ENCODE measurements at places on chromosomes 3 and 15.

- no peak for DNase-seq
Observed at GRCh38 chr3:161689584-161690298, 193.1 kb downstream of the OTOL1 start.

- no peak for DNase-seq
Observed at GRCh38 chr3:168080022-168080421, 15.7 kb downstream of the GOLIM4 start.

DNA sequence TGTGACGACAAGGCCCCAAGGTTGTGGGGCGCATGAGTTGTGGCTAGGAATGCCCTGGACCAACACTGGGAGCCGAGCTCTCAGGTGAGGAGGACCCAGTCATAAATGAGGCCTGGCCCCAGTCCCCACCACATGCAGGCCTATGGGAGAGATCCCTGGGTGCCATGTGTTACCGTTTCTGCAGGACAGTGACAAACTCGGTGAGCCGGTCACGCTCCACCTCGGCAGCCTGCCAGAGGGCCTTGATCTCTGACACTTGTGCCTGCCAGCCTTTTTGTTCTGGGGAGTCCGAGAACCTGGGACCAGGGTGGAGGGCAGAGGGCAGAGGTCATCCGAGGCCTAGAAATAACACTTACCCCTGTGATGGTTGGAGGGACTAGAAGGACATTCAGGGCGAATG lies 27.7 kb upstream of the HHATL start:
- DNase-seq, result no peak

- DNase-seq, result no peak
Observed at GRCh38 chr3:18649666-18650363, 224.7 kb upstream of the SATB1 start.

DNA sequence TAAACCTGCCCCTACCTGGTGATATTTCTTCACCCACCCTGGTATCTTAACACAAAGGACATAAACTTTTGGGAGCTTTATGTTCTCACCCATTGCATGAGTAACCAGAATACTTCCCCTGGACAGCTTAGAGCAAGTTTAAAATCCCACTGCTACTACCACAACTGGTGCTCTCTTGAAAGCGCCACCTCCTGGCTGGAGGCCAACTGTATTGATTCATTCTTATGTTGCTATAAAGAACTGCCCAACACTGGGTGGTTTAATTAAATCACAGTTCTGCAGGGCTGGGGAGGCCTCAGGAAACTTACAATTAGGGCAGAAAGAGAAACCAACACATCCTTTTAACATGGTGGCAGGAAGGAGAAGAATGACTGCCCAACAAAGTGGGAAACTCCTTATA lies 592.4 kb downstream of the EPHA3 start:
- DNase-seq, result peak; percentile 11

- peak; percentile 83 for DNase-seq
Observed at GRCh38 chr3:174016186-174016585, 618.6 kb downstream of the NLGN1 start.

DNA sequence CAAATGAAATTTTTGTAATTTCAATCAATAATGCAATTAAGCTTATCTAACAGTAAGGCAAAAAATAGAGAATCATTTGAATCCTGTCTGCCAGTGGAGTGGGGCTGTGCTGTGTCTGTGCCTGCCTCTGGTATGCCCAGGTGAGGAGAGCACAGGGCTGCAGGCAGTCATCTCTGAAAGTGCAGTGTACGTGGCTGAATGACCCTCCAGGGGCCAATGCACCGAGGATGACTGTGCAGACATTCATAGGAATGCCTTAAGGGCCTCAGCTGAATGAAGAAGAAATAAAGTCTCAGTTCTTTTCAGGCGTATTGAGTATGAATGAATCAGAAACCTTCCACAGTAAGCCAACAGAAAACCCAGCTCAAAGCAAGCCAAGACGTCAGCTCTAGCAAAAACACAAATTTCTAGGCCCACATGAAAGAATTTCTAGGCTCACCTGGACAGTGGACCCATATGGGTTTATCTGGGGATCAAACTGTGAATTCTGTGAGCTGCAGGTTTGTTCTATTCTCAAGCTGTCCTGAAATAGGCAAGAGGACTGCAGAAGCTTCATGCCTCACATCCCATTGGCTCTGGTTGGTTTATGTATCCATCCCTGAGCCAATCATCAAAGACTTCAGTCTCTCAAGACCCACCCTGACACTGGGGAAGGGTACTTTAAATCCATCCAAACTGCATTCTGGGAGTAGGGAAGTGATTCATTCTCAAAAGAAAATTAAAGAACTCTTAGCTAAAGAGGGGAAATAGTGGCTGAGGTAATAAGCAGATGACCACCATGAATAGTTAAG lies 123.4 kb downstream of the SSR3 start:
- DNase-seq, result peak; percentile 81

DNA sequence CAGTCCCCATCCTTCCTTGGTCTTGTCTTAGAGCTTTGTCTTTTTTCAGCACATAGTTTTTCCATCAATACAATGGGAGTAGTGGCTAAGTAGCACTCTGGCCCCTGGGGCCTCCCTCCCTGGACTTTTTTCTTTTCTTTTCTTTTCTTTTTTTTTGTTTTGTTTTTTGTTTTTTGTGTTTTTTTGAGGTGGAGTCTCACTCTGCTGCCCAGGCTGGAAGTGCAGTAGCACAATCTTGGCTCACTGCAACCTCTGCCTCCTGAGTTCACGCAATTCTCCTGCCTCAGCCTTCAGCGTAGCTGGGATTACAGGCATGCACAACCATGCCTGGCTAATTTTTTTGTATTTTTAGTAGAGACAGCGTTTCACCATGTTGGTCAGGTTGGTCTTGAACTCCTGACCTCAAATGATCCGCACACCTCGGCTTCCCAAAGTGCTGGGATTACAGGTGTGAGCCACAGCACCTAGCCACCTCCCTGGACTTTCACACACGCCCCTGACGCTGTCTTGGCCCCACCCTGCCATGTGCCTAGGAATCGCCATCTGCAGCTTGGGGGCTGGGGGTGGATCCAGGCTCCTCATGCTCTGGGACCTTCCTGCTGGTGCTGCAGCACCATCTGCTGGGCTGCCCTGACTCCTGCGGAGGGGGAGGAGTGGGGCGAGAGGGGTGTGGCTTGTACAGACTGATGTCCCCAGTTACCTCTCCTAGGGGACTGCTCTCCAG lies 2.8 kb downstream of the C15orf39 start:
- DNase-seq, result peak; percentile 95

DNA sequence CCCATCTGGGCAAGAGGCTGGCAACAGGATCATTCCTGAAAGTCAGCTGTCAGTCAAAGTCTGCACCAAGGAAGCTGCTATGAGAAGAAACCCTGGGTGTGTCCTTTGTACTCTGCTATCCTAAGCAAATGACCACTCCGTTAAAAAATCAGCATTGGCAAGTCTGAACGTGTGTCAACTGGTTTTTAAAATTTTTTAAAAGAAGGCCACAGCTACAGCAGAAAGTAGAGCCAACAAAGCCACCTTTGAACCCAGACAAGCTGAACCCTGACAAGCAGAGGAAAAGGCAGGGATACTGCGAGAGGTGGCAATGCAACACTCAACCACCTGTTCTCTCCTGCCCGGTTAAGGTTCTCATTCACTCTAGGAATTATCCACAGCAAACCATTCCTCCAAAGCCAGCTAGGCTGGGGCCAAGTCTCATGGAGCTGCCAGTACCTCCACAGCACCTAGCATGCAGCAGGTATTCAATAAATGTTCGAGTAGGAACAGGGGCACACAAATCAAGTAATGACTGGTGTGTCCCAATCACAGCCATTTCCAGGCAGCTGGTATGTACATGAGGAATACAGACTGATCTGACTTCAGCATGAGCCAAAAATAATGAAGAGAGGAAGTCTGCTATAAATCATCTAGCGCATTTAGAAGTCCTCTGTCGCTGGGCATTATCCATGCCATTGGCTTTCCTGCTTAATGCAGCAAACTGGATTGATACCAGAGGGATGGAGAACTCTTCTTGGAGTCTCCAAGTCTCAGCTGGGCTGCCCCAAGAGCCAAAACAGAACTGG lies 76.0 kb downstream of the ADCY5 start:
- peak; percentile 23 for DNase-seq

- peak; percentile 56 for DNase-seq
Observed at GRCh38 chr3:112143689-112144088, 10.6 kb upstream of the GCSAM start.

- no peak for DNase-seq
Observed at GRCh38 chr15:73048624-73049295, 3.5 kb upstream of the NEO1 start.

- no peak for DNase-seq
Observed at GRCh38 chr3:52633786-52634185, 51.9 kb downstream of the PBRM1 start.

GRCh38 chr3:44957986-44958385 lies 18.0 kb downstream of the ZDHHC3 start:
- no peak for DNase-seq

DNA sequence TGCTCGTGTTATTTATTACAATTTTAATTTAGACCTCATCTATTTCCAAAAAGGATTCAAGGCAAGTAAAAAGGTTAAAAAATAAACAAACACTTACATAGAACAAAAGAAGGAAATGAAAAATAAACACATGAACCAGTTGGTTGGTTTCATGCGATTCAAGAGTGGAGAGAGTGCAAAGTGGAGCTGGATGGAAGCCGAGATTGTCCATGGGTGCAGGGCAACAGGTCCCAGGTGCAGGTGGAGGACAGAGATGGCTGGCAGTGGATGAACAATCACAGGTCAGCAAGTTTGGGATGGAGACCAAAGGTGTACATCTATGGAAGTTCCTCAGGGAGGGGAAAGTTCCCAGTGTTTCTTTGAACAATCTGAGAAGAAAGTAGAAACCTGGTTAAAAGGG lies 11.6 kb upstream of the SEMA5B start:
- no peak for DNase-seq

DNA sequence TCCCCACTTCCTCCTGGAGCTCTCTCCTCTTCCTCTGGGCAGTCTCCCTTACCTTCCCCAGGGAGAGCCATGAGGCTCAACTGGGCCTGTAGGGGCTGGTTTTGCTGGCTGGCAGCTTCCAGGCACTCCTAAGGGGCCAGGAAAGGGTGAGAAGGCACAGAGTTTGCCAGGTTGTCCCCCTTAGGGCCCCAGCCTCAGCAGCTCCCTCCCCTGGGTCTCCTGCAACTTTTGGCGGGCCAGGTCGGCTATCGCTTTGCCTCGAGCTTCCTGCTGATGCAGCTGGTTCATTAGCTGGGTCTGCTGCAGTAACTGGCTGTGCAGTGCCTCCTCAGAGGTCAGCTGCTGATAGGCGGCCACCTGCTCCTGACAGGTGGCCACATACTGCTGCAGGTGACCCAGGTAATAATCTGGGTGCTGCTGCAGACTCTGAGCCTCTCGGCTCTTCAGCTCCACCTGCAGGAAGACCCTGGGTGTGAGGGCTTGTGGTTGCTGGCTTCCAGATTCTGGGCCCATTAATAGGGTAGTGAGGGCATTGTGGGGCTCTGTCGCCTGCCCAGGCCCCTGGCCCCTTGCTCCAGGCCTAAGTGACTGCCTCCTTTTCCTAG lies 29.7 kb upstream of the OR4F6 start:
- peak; percentile 25 for DNase-seq

- peak; percentile 41 for DNase-seq
Observed at GRCh38 chr3:141795276-141795675, 32.1 kb downstream of the GRK7 start.

- DNase-seq, result no peak
Observed at GRCh38 chr3:97089621-97090020, 275.2 kb downstream of the EPHA6 start.

- no peak for DNase-seq
Observed at GRCh38 chr3:47664519-47664918, 85.9 kb upstream of the CSPG5 start.

GRCh38 chr3:186612721-186613636 lies at the start of gene AHSG:
Gene AHSG, plus strand, starts transcription at chr3:186613060. Its CDS starts 82 bp downstream, at chr3:186613142.
- DNase-seq, result no peak

- no peak for DNase-seq
Observed at GRCh38 chr3:73745526-73746191, 120.9 kb upstream of the PDZRN3 start.

GRCh38 chr3:27345959-27346865 lies 23.0 kb downstream of the NEK10 start:
- DNase-seq, result peak; percentile 40

DNA sequence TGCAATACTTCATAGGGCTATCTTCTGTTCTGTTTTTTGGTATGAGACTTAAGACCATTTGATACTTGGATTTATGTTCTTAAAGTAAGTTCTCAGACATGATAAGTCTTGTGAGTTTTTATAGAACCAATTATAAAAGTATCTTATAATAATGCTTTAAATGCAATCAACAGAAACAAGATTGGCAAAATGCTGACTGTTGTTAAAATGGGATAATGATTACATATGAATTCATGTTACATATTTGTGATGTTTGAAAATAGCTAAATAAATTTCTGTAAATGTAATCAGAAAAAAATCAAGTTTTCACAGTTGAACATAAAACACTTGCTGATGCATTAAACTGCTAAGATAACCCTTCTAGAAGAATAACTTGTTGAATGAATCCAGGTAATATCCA lies 148.3 kb downstream of the PLCH1 start:
- no peak for DNase-seq

DNA sequence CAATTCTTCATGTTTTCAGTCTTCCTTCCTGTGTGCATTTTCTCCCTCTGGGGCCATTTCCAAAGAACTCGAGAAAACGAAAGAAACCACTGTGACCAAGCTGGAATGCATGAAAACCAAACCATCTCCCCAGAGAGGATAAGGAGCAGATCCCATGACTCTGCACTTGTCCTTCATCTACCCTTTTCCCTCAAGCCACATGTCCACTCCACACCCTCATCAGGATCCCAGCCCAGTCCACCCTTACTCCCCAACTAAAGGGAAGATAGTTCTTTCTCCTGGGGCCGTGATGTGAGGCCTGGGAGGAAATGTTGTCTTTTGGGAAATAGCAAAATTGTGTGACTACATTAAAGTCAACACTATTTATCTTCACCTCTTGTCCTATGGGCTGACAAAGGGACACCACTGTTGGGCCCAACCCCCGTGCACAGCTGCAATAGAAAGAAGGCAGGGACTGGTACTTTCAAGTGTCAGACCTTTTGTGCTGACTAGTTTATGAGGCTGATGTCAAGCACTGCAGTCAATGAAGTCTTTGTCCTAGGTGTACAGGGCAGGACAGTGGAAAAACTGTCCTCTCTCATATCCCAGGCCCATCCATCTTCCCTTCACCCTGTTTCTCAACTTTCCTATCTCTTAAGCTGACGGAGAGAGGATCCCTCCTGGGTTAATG lies 487.1 kb upstream of the NR2F2 start:
- no peak for DNase-seq

- peak; percentile 92 for DNase-seq
Observed at GRCh38 chr15:31024330-31024729, 32.9 kb upstream of the MTMR10 start.

GRCh38 chr3:142566096-142566495 lies 12.4 kb downstream of the ATR start:
- DNase-seq, result no peak
